ENCODE measurements at places on chromosomes 12 and 14.

- DNase-seq, result no peak
Measured at GRCh38 chr12:1842905-1843640, 22.7 kb downstream of the LRTM2 start.

DNA sequence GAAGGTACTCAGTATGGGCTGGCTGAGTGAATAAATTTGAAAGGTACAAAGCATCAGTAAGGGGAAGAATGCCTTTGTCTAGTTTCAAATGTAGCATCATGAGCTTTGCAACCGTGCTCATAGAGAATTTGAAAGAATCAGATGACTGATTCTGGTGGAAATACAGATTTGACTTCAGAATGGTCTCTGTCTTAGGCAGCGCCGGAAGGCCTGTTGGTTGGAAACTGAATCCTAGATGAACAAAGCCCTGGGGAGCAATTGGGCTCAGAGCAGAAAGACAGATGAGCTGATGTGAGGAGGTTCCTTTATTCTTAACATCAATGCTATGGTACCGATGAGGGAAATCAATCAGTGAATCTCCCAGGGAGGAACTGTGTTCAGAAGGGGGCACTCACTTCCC lies 137.3 kb downstream of the SNAPC1 start:
- no peak for DNase-seq

DNA sequence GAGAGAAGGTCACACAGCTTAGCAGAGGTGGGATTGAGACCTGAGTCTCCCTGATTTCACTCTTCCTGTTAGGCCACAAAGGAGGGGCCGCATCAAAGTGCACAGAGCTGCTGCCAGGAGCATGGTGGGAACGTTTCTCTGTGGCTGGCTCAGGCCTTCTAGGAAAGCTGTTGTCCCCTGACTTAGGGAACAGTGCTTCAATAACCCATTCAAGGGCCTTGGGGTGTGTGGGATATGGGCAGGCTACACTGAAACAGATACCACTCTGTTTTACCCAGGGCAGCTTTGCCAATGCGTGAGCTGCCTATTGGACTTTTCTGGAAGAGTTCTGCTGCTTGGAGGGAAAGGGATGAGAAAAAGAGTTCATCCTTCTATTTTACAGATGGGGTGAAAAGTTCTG lies 110.0 kb downstream of the ADCK1 start:
- DNase-seq, result no peak

GRCh38 chr12:59858508-59859170 lies 262.8 kb downstream of the SLC16A7 start:
- no peak for DNase-seq

DNA sequence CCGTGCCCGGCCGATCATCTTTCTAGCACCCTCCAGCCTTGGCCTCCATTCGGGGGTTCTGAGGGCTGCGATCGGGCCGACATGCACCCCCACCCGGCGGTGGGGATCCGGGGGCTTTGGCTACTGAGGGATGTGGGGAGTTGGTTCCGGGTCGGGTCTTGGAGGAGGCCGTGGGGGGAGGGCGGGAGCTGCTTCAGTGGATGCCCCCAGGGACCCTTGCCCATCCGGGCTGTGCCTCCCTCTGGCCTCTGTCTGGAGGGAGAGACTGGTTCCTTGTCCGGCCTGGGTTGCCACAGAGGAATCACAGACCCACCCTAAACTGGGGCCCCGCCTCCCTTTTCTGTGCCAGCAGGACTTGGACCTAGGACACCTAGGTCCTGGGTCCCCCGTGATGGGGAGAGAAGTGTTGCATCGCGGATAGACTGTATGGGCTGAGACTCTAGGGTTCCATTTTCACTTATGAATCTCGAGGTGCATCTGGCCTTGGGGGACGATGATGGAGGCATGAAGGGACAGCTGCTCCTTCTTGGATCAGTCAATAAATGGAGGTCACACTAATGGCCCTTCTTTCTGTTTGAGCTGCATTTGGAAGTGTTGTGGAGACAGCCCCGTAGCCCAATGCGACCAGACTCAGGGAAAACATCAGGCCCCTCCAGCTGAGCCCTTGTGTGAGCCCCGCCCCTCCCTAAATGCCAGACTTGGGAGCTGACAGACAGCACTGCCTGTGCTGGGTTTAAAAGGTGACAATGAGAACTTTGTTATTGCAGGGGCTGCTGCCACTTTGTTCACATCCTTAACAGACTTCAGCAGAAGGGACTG lies 577 bp downstream of the DTX3 start:
- DNase-seq, result no peak

DNA sequence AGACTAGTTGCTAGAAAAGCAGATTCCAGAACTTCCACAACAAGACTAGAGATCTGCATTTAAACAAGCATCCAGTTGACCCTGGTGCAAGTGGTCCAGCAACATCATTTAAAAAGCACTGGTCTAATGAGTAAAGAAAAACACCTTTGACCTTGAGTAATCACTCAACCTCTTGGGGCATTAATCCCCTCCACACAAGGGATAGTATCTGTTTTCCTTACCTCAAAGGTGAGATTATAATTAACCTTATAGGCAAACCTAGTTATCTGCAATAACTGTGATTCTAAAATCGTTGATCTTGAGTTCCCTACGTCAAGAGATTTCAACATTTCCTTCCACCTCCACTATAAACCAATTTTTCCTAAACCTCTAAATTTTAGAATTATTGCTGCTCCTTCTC lies 1.1 kb downstream of the KDM5A start:
- DNase-seq, result no peak

DNA sequence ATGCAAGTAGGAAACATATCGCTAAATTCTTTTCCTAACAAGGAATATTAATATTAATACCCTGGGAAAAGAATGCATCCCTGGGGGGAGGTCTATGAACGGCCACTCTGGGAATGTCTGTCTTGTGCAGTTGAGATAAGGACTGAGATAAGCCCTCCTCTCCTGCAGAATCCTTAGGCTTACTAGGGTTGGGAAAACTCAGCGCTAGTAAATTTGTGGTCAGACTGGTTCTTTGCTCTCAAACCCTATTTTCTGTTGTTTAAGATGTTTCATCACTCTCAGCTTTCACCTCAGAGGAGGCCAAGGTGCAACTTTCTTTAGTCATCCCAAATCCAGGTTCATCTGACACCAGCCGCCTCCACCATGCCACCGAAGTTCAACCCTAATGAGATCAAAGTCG lies 11.2 kb upstream of the RESF1 start:
- no peak for DNase-seq

DNA sequence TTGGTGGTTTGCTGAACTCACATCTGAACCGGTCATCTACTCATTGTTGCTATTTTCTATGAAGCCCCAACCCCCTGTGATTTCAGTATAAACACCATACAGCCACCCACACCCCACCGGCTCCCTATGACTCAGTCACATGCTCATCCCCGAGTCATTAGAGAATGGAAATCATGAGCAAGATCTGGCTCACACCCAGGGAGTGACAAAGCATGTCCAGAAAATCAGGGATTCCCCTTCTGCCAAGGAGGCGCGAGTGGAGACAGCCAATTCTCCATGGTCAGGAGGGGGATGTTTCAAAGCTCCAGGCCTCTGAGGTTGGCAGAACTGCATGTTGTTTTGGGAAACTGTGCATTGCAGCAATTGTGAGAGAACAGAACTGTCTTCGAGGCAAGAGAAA lies 657.5 kb upstream of the TBX3 start:
- no peak for DNase-seq

DNA sequence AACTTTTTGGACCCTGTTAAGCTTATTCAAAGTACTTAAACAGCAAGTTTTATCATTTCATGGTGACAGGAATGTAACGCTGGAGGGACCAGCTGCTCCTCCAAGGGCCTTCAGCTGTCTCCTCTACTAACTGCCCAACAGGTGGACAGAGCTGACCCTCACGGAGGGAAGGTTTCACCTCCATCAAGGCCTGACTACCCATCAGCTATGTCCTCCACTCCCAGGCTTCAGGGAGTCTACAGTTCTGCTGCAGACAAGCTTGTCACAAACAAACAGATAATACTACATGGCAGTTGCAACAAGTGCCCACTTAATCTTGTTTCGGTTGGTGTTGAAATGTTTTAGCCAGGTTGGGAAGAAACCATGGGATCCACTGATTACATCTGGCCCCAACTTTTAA lies 175.1 kb downstream of the TTC7B start:
- no peak for DNase-seq

- no peak for DNase-seq
Measured at GRCh38 chr14:99817331-99817730, 24.1 kb downstream of the EML1 start.

GRCh38 chr14:100994082-100994481 lies 90.6 kb upstream of the RTL1 start:
- DNase-seq, result no peak

DNA sequence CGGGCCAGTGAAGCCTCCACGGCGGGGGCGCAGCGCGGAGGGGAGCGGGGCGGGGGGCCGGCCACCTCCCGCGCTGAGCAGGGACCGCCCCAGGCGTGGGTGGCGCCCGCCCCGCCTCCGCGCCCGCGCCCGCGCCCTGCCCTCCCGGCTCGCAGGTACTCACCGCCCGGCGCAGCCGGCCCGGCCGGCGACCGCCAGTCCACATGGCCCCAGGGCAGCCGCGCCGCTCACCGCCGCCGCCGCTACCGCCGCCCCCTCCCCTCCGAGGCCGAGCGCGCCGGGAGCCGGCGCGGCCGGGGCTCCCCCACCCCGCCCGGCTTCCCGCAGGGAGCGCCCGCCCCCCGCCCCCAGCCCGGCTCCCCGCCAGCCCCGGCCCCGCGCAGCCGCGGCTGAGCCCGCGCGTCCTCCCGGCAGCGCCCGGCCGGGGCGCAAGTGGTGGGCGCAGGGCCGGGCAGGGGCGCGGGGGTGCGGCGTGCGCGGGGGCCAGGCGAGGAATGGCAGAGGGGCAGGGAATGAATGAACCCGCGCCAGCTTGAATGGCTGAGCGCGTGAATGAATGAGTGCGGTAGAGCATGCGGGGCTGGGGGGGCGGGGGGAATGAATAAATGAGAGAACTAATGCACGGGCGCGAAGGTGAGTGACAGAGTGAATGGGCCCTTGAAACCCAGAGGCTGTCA lies at the start of gene BEGAIN:
TSS of gene BEGAIN (minus strand) at position 332 of the 677 bp plus-strand sequence. CDS start at position 205, 127 bp downstream.
- DNase-seq, result peak; percentile 40
